ENCODE measurements at places on chromosomes 16 and 17.

DNA sequence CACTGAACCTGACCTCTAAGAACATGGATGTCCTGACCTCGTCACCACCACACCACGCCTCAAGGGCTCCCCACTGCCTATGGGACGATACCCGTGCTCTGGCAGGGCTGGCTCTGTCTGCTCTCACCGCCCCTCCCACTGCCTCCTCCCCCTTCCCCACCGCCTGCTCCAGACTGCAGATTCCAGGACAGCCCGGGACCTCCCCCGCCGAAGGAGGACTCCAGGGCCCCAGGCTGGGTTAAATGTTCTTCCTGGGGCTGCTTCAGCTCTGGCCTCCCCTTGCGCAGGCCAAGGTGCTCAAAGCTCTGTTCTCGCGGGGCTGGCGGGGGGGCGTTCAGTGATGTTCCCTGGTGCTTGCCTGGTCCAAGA, 3.1 kb downstream of the NPW start:
- DNase-seq: peak; percentile 77

DNA sequence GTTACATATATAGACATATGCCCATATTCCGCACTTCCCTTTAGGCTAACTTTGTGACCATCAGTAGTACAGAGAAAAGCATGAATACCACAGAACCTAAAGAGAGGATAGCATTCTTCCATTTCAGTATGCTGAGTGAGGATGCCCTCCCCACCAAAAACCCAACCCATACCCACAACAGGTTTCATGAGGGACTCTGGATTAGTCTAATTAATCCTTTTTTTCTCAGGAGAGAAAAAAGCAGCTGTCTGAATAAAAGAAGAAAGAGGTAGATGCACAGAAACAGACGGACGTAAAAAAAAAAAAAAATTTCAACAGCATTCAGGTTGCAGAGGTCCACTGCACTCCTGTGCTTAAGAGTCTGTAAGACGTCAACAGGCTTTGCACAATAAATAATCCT, 6.7 kb downstream of the MMD start:
- DNase-seq: no peak

GRCh38 chr16:61580579-61580978, 455.7 kb downstream of the CDH8 start:
- no peak for DNase-seq

DNA sequence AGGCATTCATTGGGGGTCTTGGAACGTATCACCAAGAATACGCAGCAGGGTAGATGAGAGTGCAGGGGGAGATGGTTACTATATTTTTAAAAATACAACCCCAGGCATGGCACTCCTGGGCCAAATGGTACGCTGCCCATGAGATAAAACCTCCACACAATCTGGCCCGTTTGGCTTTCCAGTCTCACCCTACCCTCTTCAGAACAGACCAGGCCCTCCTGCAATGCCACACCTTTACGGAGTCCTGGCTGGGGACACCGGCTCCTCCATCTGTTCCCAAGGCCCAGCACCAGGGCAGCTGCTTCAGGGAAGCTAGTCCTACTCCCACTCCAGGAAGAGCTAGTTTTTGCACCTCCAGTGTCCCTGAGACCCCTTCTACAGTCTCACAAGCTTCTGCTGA, 24.4 kb downstream of the SNN start:
- DNase-seq: no peak

GRCh38 chr16:1131378-1131994, 21.4 kb upstream of the CACNA1H start:
- no peak for DNase-seq

GRCh38 chr16:85505794-85506634, 107.1 kb upstream of the GSE1 start:
- DNase-seq: no peak

- DNase-seq: no peak
Measured at GRCh38 chr17:8382052-8382879, 727 bp downstream of the RPL26 start.

DNA sequence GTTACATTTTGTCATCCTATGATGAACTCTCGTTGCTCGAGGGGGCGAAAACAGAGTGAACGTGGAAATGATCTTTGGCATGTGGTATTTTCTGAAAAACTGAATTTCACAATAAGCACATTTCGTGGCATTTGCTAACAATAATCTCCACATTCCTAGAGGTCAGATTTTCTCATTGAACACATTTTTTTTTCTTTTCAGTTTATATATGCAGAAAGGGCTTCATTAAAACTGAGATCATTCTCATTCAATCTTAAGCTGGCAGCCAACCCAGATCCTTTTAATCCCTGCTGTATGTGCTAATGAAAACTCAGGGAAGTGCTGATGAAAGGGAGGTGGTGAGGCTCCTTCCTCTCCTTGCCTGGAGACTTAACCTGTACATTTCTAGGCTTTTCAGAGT, 52.6 kb downstream of the PRKCA start:
- DNase-seq: no peak

GRCh38 chr16:66845080-66845410, 831 bp downstream of the CA7 start:
- DNase-seq: no peak
